ENCODE measurements at places on chromosomes 2 and 18.

GRCh38 chr2:150762571-150762970, 275.1 kb upstream of the RND3 start:
- DNase-seq = no peak

DNA sequence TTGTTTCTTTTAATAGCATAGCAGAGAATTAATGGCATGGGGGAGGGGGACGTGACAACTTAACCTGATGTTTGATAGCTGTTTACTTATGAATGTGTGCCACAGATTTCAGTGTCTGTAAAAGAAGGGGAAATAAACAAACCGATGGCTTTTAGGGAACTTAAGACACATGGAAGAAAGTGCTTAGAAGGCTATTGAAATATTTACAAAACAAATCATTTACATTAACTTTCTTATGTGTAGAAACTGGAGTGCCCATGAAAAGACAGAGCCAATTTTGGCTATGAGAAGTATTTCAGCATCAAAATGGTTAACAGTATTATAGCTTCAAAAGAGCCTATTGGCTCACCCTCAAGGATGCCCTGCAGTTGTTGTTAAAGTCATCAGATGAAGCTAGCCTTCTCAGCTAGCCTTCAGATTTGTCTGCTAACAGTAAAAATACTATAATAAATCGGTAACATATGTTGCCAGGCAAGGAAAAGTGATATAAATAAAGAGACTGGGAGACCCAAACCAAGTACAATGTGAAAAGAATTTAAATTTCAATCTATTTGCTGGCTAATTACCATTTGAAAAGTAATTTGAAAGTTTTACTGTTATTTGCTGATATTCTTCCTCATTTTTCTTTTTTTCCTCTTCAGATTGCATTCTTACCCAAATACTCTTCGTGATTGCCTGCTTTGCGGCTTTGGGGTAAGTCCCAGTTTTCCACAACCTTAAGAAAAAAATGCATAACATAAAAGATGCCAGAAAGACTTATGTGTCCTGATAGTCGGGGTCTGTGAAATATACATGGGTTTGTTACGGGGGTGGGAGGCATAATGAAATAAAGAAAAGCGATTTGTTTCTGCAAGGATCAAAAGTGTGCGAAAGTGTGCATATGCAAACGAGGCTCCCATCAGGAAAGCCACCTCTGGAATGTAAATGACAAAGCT, 256.4 kb downstream of the MEIS1 start:
- no peak for DNase-seq

DNA sequence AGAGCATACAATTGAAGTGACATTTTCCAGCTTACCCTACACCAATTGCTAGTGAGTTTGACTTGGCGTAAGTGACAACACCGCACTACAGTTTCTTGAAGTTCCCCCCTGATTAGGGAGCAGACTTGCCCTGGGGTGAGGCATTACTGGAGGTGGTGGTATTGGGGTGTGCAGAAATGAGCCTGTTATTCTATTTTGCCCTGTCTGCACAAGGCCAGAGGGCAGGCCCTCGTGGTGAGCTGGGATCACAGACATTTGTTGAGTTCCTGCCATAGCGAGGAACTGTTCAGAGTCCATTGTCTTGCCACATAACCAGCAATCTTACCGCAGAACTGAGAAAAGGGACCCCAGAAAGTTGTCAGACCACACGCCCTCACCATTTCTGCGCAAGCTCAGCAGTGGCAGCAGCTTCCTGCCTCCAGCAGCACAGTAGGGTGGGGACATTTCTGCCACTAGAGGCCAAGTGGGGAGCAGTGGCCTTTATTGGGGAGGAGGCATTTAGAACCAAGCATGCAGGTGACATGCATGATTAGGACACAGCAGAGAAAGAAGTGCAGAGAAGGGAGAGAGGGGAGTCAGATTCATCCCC, 103.6 kb upstream of the BCL2L11 start:
- no peak for DNase-seq

DNA sequence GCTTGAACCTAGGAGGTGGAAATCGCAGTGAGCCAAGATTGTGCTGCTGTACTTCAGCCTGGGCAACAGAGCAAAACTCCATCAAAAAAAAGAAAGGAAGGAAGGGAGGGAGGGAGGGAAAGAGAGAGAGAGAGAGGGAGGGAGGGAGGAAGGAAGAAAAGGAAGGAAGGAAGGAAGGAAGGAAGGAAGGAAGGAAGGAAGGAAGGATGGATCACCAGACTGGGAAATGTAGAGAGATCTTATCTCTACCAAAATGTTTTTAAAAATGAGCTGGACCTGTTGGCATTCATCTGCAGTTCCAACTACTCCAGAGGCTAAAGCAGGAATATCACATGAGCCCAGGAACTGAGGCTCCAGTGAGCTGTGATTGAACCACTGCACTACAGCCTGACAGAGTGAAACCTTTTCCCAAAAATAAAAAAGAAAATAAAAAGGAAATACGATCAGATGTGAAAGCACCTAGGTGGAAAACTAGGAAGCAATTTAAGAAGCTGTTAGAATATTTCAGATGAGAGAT, 239.4 kb downstream of the CDH7 start:
- no peak for DNase-seq

GRCh38 chr2:238528953-238529781, 102.4 kb downstream of the ASB1 start:
- DNase-seq = no peak

- no peak for DNase-seq
These were observed 80.6 kb downstream of the SPTBN1 start for GRCh38 chr2:54536720-54537119.

GRCh38 chr2:985317-985898, 34.8 kb downstream of the SNTG2 start:
- no peak for DNase-seq

DNA sequence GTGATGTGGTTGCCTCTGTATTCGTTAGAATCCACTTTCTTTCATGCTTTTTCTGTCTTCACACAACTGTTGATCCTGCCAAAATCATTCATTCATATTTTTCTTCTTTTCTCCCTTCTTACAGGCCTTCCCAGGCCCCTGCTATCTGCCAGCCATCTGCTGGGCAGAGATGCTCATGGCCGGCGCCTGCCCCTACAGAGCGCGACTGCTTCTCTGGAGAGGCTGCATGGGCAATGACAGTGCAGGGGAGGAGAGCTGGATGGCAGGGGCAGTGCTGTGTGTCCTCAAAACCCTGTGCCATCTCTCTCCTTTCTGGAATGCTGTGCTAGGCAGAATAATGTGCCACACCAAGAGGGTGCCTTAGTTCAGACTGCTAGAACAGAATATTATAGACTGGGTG, 125.2 kb downstream of the INHBB start:
- DNase-seq = no peak

Data from NCI-H524 treated with DMSO at 0.1 percent for 48 hours (cell line).